Immature natural killer cell (primary cell): ENCODE measurements at places on chromosomes 12 and 14.

GRCh38 chr12:131101006-131101405 is 147.3 kb downstream of the ADGRD1 start:
- no peak overlapping the region for H3K27ac ChIP-seq
- H3K4me1 ChIP-seq = peaks cover 5% of the 10 kb centered on the region
- no peak overlapping the region for H3K4me3 ChIP-seq
- no peak for DNase-seq
- H3K36me3 ChIP-seq = no peaks in the 10 kb centered on the region

DNA sequence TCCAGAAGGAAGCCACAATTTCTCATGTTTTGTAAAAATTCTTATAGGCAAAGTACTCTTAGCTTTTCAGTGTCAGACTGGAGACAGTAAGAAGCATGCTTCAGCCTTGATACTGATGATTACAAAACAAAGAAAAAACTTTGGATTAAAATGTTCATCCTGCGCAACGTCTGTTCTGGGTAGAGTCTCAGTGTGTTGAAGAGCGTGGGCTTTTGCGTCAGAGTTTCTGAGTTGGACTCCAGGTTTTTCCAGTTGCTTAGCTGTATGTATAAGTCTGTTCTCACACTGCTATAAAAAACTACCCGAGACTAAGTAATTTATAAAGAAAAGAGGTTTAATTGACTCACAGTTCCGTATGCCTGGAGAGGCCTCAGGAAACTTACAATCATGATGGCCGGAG is 508.1 kb downstream of the DIO2 start:
- no peaks in the 10 kb centered on the region for H3K36me3 ChIP-seq
- no peak for DNase-seq
- no peak overlapping the region for H3K4me3 ChIP-seq
- no peaks in the 10 kb centered on the region for H3K4me1 ChIP-seq
- H3K27ac ChIP-seq = no peak overlapping the region
- no peaks in the 10 kb centered on the region for H3K27me3 ChIP-seq

DNA sequence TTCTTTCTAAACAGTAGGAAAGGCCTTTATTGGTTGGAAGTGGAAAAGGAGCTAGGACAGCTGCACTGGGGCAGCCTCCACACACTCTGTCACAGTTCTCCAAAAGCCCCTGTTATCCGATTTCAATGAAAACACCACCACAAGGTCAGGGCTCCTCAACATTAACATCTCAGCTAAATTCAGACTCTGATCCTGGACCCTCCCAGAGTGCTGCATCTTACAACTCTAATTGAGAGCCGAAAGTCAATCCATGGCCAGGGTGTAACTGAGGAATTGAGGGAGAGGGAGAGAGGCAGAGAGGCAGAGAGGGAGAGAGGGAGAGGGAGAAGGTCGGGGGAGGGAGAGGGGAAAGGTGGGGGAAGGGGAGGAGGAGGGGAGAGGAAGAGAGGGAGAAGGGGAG is 32.1 kb downstream of the DICER1 start:
- no peak for DNase-seq
- no peak overlapping the region for H3K4me3 ChIP-seq
- peaks cover 28% of the 10 kb centered on the region for H3K4me1 ChIP-seq

GRCh38 chr12:131242741-131243496 is 289.2 kb downstream of the ADGRD1 start:
- H3K27ac ChIP-seq = no peak overlapping the region
- no peak for DNase-seq
- no peaks in the 10 kb centered on the region for H3K27me3 ChIP-seq
- H3K4me1 ChIP-seq = no peaks in the 10 kb centered on the region
- no peaks in the 10 kb centered on the region for H3K36me3 ChIP-seq

DNA sequence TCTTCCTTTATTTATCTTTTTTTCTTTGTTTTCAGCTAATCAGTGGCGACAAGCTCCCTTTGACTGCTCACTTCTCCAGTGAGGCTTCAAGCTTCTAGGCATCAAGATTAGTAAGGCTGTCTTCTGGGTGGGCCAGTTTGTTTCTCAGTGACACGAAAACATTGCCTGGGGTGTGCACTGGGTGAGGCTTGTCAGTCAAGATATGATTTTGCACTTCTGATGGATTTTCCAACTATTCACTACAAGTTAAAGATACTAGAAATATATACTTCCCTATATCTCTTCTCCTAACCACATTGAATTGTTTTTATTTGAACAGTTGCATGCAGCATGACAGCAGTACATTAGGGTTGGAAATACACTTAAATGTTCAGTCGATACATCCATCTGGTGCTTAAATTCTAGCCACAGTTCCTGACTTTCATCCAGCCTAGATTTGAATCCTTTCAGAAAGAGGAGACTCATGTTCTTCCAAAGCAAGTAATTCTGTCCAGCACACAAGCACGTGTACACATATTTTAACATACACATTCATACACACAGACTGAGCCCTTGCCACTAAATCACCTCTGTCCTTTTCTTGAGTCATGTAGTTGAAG is 275.6 kb upstream of the NOVA1 start:
- no peaks in the 10 kb centered on the region for H3K36me3 ChIP-seq
- no peaks in the 10 kb centered on the region for H3K4me1 ChIP-seq
- no peak overlapping the region for H3K4me3 ChIP-seq
- peaks cover 3% of the 10 kb centered on the region for H3K27me3 ChIP-seq
- no peak for DNase-seq
- H3K27ac ChIP-seq = no peak overlapping the region

GRCh38 chr14:58873228-58873953 is 235.6 kb downstream of the DACT1 start:
- no peaks in the 10 kb centered on the region for H3K27me3 ChIP-seq
- DNase-seq = no peak
- H3K36me3 ChIP-seq = no peaks in the 10 kb centered on the region
- no peak overlapping the region for H3K4me3 ChIP-seq

DNA sequence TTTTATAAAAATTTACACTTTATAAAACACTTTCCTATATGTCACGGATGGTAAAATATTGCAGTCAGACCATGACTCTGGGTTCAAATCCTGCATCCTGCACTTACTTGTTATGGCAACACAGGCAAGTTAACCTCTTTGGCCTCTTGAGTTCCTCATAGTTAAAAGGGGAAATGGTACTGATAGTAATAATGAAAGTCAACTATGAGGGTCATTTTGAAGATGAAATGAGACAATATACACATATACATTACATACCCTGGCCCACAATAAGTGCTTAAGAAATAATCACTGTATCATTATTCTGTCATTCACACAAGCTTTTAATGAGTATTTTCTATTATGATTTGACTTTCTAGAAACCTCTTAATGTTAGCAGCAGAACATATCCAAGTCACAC is 64.4 kb downstream of the C12orf42 start:
- H3K27me3 ChIP-seq = peaks cover 2% of the 10 kb centered on the region
- no peaks in the 10 kb centered on the region for H3K36me3 ChIP-seq
- H3K27ac ChIP-seq = no peak overlapping the region
- DNase-seq = no peak
- peaks cover 3% of the 10 kb centered on the region for H3K4me1 ChIP-seq
- no peak overlapping the region for H3K4me3 ChIP-seq

- peaks cover 12% of the 10 kb centered on the region for H3K36me3 ChIP-seq
- no peak overlapping the region for H3K4me3 ChIP-seq
Measured at GRCh38 chr12:38664661-38665269, 240.6 kb downstream of the CPNE8 start.

- no peaks in the 10 kb centered on the region for H3K27me3 ChIP-seq
- H3K27ac ChIP-seq = no peak overlapping the region
- no peak for DNase-seq
- H3K4me3 ChIP-seq = no peak overlapping the region
- peaks cover 22% of the 10 kb centered on the region for H3K4me1 ChIP-seq
Measured at GRCh38 chr12:11711651-11712327, 62.3 kb downstream of the ETV6 start.
